ENCODE measurements at places on chromosomes 1 and 21.

- DNase-seq: no peak
These were observed 63.2 kb upstream of the EPS8L3 start for GRCh38 chr1:109826930-109827349.

DNA sequence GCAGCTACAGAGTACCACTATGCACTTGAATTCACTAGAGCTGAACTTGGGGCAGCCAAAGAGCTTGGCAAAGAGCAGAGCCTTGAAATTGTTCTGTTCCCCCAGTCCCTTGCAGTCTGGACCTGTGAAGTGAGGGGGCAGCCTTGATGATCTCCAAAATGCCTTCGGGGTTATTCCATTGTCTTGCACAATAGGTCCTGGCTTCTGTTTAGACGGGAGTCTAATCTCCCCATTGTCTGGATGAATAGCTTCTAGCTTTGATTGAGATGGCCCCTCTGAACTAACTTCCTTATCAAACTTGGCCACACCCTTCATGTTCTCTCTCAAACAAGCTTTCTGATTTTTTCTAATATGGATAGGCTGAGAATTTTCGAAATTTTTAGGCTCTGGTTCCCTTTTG, 72.6 kb downstream of the PGM1 start:
- DNase-seq: no peak

DNA sequence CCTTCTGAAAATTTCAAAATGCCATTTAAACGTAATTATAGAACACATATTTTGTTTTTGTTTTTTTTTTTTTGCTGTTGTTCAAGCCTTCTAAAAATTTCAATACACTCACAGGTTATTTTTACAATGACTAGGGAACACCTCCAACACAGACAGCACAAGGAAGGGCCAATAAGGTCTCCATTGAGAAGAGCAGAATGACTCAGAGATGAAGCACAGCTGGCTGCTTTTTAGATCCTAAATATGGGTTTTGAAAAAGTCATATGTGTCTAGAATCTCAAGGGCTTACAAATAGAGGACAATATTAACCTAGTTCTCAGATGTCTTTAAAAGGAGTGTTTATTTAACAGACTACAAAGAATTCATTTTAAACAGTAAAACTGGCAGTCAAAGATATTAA, 104.6 kb downstream of the NEGR1 start:
- peak; percentile 2 for DNase-seq

DNA sequence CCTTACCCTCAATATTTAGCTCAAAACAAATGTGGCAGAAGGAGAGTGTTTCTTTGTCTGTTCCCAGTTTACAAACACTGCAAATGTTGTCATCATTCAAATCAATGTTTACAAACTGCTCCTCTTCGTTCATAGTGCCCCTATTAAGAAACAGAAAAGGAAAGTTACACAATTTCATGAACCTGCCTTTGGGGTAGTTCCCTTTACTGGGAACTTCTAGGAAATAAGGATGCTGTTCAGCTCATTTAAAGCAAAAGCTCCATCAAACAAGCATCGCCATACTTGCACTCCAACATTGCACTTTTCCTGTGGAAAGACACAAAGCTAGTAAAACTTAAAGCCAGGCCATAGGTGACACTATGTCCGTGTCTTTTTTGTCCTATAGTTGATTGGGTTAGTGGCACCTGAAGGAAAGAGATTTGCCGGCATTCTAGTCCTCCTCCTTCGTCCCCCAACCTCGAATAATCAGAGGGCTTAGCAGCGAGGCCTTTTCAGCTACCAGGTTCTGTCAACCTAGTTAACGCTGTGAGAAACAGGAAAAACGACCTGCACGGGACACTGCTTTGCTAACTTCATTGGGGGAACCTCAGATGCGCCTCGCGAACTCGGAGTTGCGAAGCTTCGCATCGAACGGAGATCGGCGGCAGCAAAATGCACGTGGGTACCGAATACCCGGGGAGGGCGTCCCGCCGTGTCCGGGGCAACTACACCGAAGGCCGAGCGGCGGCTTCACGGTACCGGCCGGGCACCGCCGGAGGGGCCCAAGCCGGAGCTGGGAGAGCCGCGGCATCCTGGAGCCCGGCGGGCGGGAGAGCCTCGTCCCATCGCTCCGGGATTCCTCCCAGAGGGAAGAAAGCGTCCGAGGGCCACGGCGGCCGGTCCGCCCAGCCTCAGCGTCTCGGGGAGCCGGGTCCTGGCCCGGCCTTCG, 706 bp downstream of the C21orf91 start:
- DNase-seq: no peak

DNA sequence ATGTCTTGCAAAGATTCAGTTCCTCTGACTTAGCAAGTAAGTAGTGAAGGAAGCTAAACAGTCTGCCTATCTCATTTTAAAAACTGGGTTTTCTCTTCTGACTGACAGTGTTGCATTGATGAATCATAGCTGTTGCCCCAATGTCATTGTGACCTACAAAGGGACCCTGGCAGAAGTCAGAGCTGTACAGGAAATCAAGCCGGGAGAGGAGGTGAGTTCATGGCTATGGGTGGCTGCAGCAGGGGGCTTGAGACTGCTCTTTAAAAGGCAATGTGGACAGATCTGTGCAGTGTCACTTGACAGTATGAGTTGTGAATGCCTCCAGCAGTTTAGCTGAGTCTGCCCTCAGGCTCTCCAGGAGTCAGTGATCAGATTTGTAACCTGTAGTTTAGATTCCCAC, 46.6 kb downstream of the SMYD2 start:
- DNase-seq: no peak

DNA sequence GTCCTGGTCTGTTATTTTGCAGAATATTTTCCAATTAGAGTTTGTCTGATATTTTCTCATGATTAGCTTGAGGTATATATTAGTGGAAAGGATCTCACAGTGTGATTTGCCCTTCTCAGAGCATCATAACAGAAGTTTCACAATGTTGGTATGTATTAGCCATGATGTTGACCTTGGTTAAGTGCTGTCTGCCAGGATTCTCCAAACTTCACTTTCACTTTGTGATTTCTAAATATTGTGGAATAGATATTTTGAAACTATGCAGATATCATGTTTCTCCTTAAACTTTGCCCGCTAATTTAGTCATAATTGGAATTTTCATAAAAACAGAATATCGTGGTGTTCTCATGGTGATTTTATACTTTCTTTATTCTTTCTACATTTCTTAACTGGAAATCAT, 98.0 kb upstream of the DEPDC1 start:
- no peak for DNase-seq

DNA sequence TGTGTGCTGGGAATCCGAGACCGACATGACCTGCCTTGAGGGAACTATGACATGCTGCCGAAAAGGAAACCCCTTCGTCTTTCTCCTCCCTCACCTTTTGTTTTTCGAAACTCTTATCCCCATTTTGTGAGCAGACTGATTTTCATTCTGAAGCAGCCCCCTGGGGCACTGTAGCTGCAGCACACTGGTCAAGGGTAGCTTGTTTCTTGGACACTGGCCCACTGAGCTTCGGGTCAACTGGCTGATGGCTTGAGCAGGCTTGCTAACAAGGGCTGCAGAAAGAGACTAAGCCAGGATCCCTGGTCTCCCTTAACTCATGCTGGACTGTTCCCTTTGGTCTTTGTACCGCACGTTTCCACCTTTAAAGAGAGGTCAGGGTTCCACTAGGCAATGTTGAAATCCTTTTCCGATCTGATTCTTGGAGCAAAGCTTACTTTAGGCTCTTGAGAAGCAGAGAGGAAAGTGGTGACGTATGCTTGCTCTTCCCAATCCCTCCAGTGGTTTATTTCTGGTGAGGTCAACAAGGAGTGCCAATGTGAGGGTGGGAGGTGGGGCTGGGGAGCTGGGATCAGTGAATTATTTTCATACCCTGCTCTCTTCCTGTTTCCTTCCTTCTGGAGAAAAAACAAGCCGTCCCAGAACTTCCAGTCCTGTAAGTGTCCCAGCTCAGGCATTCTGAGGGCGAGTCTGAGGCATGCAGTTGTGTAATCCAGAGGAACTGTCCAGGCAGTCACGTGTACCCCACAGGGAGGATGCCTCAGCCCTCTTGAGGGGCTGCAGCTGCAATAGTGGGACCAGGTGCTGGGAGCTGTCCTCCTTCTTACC, 7.6 kb downstream of the CYP4B1 start:
- DNase-seq: no peak

GRCh38 chr1:5740450-5740849, 251.8 kb downstream of the NPHP4 start:
- DNase-seq: no peak

DNA sequence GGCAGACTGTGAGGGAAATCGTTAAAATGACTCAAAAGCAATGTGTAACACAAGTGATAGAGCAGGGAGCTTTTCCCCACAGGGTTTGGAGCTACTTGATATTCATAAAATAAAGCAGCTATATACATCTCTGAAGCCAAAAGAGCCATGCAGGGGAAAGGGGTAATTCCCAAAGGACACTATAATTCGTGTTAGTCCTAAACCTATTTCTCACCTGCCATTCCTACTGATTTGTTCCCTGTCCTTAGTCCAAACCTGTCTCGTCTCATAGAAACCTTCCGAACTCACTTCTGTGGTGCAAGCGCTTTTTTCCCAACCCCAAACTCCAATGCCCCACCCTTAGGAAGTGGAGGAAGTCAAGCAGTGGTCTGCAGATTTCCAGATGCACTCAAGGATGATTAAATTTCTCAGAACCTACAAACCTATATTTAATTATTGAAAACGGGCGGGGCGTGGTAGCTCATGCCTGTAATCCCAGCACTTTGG, 946 bp upstream of the HNRNPR start:
- DNase-seq: no peak

GRCh38 chr21:31668651-31669491, 9.4 kb downstream of the SOD1 start:
- no peak for DNase-seq

GRCh38 chr1:246600579-246600978, 34.3 kb downstream of the CNST start:
- DNase-seq: no peak

DNA sequence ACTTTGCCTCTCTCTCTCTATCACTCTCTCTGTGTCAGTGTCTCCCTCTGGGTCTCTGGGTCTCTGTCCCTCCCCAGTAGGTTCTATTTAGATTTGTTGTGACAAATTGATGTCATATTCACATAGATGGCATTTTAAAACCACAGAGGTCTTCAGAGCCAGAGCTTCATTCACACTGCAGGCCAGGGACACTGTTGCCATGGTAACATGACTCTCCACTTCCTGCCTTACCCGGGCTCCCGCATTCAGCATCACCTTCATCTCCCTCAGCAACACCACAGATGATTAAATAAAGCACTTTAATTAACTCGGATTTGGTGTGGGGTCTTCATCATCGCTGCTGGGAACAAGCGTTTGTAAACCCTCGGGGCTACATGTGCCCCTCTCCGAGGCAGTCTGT, 132.6 kb downstream of the ETS2 start:
- peak; percentile 58 for DNase-seq

DNA sequence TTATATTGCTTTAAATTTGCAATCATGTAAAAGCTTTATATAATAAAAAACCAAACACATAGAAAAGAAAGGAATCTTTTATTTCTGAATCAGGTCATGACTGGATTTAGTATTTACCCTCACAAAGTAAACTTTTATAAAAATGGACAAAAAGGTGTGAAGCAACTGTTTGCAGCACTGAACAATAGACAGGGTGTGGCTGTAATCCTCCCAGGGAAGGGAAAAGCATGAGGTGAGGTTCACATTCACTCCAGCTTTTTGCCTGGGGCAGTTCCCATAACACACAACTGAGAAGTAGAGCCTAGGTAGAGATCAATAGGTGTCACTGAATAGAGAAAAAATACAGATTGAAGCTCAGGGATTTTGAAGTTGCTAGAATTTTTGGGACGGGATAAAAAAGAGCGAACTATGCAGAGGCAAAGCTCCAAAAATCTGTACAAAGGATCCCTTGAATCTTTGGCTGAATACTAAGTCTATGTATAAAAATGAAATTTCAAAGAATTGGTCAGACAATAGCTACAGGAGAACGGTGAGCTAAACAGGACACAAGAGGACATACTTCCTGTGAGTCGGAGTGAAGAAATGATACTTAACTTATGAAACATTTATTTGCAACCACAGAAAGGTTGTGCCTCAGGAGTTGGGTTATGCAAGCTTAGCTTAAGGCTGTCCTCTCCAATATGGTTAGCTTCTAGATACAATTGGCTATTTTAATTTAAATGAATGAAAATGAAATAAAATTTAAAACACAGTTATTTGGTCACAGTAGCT, 162.0 kb upstream of the ZP4 start:
- DNase-seq: no peak

DNA sequence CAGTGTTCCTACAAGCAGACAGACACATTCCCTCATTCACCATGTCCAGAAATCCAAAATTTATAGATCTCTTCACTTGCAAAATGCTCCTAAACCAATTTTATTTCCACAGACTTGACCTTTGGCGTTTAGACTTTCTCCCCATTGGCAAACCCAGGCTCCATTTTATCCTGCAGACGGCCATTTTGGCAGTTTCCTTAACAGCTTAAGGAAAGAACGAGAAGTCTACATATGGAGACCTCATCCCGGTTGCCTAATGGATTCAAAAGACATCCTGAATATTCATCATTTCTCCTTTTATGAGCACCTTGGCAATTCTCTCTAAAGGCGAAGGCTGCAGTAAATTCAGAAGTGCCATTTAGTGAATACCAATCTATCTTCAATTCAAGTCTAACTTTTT, 132.9 kb downstream of the HLX start:
- no peak for DNase-seq

DNA sequence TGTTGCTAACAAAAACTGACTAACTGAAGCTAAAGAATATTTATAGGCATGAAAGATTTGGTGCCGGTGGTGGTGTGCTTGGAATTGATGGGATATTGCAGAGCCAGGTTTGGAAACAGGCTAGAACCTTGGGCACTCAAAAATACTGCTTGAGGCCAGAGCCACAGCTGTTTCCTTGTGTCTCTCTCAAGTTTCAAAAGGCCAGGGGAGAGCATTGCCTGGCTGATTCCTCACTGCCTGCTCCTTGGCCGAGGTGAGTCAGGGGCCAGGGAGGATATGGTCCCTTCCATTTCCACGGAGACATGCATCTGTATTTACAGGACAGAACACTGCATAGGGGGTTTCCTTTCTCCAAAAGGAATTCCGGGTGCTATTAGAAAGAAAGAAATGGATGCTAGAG, 36.1 kb upstream of the IVNS1ABP start:
- no peak for DNase-seq

GRCh38 chr1:167542109-167543032, 11.2 kb downstream of the CREG1 start:
- no peak for DNase-seq

DNA sequence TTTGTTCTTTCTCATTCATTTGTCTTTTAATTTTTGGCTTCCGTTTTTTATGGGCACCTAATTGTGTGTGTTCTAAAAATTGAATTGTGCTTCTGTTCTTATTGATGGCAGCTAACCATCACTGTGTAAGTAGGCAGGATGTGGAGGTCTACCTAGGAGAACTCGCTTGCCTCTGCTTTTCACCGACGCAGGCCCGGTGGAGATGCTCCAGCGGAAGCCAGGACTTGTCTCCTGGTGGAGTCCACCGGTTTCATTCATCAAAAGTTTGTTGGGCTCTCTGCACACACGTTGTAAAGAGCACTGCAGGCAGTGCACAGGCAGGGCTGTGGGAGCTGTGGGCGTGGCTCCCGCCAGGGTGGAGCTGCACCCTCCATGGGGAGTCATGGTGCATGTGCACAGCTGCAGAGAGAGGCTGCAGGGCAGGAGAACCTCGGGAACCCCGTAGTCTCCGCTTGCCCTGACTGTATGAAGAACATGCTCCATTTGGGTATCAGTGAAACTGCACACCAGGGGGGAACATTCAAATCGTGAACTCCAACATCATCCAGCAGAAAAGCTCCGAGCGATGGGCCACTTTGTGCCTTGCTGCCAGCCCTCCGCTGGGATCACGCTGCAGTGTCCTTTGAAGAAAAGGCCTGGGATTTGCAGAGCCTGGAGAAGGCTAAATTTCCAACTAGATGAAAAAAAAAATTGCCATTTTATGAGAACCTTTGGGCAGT, 6.0 kb upstream of the C1orf174 start:
- DNase-seq: no peak
